ENCODE measurements at places on chromosomes 5 and 9.
A peak's percentile ranks its signal among the peaks of the same experiment; 100 is the strongest.

DNA sequence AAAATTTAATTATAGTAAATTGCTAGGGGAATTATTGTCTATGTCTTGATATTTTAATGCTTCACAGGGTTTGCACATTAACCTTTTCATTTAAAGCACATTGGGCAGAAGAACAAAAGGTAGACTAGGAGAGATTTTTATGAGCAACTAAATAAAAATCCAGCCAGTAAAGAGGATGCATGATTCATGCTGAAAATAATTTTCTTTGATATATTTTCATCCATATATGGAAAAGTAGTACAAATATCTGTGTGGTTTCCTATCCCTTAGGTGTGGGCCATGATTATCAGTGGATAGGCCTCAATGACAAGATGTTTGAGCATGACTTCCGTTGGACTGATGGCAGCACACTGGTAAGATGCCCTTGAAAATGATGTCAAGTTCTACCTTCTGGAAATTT lies 83.1 kb downstream of the VCAN start:
- no peak for DNase-seq

DNA sequence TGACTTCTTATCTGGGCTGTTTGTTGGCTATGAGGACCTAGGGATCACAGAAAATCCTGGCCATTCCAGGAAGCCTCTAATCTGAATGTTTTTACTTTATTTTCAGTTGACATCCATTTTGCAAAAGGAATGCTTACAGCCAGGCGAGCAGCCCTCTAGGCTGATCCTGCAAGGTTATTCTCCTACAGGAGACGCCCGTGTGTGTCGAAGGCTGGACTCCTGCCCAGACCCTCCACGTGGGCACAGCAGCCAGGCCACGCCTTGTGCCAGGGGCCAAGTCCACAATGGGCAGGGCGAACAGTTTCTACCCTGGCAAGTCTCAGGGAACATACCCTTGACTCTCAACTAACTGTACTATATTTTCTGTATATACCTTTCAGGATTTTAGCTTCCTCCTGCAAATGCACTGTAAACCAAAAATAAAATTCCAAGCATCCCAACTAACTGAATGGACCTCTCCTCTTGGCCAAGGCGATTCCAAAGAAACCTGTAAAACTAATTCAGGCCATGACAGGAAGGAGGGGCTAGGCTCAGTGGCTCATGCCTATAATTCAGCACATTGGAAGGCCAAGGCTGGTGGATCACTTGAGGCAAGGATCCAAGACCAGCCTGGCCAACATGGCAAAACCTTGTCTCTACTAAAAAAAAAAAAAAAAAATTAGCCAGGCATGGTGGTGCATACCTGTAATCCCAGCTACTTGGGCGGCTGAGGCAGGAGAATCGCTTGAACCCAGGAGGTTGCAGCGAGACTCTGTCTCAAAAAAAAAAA lies 5.7 kb downstream of the CMBL start:
- no peak for DNase-seq

GRCh38 chr9:88957526-88957925 lies 33.7 kb upstream of the S1PR3 start:
- DNase-seq, result no peak

GRCh38 chr5:160312134-160312959 lies at the start of gene CCNJL:
CCNJL (minus strand) TSS chr5:160312564; CDS start chr5:160311923, 641 bp downstream.
- no peak for DNase-seq

DNA sequence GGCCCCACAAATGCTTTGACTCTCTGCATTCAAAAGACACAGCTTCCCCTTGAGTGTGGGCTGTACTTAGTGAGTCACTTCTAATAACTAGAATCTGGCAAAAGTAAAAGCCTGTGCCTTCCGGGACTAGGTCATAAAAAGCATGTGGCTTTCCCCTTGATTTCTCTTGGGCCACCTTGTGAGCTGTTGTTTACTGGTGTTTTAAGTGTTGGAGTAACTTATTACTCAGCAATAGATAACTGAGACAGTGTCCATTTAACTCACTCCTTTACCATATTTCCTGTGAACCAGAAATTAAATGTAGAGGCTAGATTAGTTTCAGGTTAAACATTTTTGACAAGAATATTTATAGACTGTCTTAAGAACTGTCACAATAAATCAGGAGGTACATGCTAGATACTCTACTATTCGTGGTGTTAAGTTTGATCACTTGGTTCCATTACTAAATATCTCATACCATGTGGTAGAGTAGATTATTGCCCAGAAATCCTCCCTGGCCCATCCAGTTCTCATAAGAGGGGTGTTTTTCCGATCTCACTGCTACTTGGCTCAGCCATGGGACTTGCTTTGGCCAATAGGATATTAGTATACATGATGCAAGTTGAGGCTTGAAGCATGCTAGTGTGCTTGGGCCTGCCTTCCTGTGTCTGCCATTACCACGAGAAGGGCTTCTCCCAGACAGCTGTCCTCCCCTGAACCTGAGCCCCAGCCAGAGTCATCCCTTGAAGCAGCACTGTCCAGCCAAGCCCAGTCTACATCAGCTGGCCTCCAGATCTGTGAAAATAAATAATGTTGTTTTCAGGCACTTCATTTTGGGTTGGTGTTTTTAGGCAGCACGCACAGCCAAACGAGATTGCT lies 10.4 kb upstream of the CMBL start:
- no peak for DNase-seq

GRCh38 chr5:151571270-151572173 lies 19.6 kb downstream of the FAT2 start:
- DNase-seq, result no peak

DNA sequence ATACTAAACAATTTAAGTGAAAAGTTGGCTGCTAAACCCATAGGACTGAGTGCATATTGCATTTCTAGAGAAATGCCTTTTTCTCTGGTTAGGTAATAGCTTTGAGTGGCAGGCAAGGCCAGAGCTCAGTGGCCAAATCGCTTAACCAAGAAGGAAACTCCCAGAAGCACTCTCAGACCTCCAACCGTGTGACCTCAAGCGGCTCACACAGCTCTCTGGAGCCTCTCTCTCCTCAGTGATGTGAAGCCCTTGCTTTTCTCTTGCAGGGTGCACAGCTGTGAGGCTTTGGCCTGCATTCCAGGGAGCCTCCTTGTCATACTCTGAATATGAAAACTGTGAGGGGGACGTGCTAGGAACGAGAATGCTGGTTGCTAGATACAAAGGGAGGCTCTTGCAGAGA lies 106.7 kb downstream of the INSYN2B start:
- DNase-seq, result no peak

GRCh38 chr5:84343171-84343570 lies 41.5 kb downstream of the EDIL3 start:
- no peak for DNase-seq

DNA sequence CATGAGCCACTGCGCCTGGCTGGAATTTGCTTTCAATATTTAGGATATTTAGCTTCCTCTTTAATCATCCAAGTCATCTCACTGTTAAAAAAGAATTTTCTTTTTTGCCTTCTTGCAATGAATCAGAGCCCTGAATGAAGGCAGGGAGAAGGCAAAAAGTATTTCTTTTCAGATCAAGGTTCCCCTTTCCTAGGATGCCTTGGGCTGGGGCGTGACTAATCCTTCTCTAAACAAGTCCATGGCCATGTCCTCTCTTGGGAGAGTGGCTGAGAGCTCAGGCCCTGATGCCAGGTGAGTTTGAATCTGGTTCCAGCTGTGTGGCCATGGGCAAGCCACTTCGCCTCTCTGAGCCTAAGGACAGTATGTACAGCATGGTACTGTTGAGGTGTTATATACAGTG lies 84.8 kb upstream of the NEURL1B start:
- no peak for DNase-seq

- no peak for DNase-seq
These were observed 548.5 kb upstream of the GRAMD2B start for GRCh38 chr5:125874717-125875116.

GRCh38 chr9:79551994-79552393 lies 19.8 kb upstream of the TLE4 start:
- no peak for DNase-seq

DNA sequence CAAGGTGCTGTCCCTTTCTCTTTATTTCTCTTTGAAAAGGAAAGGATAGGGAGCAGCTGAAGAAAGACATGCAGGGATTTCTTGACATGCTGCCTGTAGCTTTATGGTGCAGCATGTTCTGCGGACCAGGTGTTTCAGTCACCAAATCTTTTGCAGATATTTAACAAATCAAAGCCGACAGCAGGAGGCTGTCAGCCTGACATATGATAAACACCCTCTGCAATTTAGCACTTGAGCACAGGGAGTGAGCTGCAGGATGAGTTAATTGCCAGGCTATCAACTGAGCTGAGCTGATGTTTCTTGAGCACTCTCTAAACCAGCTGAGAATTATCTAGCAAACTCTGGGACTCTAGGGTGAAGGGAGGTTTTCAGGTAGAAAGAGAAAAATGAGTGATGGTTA lies 212.8 kb upstream of the ATP10B start:
- DNase-seq, result no peak

DNA sequence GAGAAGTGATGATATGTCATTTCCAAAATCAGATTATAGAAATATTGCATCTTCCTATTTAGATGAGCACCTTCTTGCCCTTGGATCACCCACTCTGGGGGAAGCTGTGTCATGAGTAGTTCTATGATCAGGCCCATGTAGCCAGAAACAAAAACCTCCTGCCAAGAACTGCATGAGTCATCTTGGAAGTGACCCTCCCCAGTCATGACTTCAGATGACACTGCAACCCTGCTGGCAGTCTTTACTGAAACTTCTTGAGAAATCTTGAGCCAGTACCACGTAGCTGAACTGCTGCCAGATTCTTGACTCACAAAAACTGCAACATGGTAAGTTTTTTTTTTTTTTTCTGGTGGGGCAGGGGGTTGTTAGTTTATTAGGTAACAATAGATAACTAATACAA lies 439.6 kb upstream of the PTGER4 start:
- DNase-seq, result peak; percentile 45

GRCh38 chr5:124790895-124791732 lies 44.7 kb upstream of the ZNF608 start:
- no peak for DNase-seq

DNA sequence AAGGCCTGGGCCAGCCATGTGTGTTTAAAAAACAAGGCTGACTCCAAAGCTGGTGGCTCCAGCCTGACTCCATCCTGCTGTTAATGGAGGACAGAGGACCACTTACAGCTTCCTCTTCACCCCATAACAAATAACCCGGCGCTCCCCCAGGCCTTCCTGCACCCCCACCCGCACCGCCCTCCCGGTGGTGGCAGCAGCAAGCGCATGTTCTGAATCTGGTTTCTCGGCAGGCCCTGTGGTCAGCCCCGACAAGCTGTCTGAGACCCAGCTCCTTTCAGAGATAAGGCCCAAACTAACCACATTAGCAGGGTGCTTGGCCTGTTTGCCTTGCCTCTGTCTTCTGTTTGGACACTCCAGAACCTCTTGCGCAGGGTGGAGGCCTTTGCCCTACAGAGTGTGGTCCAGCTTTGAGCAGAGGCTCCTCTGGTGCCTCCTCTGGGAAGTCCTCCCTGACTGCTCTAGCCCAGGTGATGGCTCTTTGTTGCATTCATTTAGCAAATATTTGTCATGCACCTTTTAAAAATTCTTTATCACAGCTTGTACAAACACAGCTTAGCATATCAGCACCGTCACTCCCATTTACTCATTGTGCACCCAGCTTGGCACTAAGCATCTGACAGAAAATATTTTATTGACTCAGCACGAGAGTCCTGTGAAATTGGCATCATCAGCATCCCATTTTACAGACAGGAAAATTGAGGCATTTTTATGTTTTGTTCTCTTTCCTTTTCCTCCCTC lies 78.4 kb downstream of the NDFIP1 start:
- DNase-seq, result no peak

- DNase-seq, result no peak
These were observed 131.2 kb upstream of the ANKH start for GRCh38 chr5:15002791-15003190.

- no peak for DNase-seq
These were observed 8.4 kb downstream of the SARDH start for GRCh38 chr9:133729617-133730281.

GRCh38 chr9:119365291-119366027 lies 3.8 kb downstream of the BRINP1 start:
- no peak for DNase-seq

DNA sequence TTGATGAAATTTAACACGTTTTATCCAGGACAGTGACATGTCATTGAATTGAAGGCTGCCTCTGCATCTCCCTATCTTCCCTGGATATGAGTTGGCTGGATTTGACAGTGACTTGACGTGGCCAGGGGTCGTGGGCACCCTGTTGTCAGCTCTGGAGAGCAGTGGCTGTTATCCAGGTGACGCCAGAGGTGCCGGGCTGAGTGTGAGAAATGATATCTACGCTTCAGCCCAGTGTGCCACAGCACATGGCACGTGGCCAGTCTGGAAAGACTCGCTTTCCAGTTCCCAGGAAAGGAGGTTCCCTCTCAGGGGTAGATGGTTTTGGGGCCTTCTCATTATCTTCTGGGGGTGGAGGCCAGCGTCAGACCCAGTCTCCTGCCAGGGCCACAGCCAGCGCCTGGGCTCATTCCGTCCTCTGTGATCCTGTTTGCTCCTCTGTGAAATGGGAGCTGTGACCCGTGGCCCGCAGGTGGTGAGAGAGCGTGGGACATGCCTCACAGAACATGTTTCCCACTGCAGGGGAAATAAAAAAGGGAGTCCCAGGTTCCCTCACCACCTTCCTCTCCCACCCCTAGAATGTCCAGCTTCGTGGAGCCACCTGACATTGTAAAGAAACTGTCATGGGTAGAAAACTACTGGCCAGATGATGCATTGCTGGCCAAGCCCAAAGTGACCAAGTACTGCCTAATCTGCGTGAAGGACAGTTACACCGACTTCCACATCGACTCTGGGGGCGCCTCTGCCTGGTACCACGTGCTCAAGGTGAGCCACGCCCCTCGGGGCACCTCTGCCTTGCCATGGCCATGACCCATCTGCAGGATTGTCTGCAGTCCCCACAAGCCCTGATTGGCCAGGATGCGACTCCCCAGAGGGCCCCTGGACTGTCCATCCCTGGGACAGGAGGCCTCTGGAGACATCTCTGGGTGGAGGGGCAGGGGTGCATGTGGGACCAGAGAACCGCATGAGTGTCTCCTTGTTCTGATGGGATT lies 76.5 kb downstream of the PHF2 start:
- no peak for DNase-seq

DNA sequence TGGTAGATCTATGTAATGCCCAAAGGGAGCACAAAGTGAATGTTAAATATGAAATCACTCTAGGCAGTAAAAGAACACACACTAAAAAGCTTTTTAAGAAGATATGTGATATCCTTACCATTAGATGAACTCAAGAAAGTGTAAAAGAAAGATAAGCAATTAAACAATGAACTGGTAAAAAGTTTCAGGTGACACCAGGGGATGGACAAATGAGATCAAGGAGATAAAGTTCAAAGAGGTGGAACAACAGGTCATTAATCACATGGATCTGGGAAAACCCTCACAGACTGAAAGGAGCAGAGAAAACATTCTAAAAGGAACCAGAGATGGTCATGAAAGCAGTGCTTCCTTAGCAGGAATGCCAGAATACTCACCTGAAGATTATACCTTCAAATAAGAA lies 40.7 kb downstream of the LHFPL2 start:
- no peak for DNase-seq

Data from stimulated activated CD4-positive, alpha-beta T cell treated with anti-CD3 and anti-CD28 coated beads, Interleukin-2, amount 100 ng/mL, for 24 hours (primary cell).